ENCODE measurements at places on chromosomes 13 and 19.

- DNase-seq: no peak
Observed at GRCh38 chr13:64909184-64909583, 2321.0 kb downstream of the PCDH9 start.

DNA sequence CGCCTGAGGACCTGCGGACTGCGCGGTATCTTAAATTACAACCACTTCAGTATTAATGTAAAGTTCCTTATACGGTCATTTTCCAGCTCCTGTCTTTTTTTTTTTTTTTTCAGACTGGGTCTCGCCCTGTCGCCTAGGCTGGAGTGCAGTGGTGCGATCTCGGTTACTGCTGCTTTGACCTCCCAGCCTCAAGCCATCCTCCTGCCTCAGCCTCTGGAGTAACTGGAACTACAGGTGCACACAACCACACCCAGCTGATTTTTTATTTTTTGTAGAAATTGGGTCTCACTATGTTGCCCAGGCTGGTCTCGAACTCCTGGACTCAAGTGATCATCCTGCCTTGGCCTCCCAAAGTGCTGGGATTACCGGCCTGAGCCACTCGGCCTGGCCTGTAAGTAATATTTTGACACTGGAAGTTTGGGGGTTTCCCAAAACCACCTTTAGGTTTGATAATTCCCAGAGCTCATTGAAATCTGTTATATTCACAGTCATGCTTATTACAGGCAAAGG is 406 bp upstream of the EID2B start:
- no peak for DNase-seq

DNA sequence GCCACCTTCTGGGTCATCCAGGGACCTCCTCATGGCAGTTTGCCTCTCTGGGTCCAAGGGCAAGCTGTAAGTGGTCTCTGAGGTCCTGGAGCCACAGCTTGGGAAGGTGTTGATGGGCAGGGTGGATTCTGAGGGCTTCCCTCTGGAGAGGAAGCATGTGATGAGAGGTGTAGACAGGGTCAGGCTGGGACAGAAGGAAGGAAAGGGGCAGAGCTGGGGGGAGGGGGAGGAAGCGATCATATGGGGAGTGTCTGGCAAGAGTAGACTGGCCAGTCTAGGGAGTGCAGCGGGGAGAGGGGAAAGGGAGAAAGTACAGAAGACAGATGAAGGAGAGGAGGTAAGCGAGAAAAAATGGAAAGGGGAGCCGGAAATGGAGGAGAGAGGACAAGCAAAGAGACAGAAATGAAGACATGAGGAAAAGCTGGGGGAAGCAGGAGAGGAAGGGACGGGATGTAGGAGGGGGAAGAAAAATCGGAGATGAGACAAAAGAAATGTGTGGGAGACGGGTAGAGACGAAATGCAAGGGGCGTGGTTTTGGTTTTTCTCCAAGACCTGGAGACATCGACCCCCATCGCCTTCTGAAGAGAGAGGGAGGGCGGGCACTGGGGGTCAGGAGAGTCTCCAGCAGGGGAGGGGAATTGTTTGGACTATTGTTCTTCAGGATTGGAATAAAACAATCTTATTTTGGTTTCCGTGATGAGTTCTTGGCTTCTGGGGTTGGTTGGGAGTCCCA is 26.6 kb downstream of the ZSWIM9 start:
- peak; percentile 7 for DNase-seq

DNA sequence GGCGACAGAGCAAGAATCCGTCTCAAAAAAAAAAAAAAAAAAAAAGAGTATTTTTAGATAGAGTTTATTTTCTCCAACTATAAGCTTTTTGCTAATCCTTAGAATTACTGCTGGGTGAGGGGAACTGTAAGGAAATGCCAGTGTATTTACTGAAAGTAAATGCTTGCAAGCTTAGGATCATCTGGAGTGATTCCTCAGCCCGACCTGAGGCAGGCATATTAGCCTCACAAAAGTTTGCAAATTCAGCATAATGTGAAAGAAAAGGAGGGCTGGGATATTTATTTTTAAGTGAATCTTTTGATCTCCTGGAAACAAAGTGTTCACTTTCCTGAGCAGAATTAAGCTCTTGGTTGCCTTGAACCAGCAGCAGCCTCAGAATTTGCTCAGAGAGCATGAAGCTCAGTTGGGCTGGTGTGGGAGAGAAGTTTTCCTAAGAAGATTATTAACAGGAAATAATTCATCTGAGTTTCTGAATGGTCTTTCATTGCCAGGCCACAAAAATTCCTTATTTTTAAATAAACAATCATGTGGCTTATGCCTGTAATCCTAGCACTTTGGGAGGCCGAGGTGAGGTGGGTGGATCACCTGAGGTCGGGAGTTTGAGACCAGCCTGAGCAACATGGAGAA is 24.7 kb upstream of the SPATA13 start:
- peak; percentile 60 for DNase-seq

DNA sequence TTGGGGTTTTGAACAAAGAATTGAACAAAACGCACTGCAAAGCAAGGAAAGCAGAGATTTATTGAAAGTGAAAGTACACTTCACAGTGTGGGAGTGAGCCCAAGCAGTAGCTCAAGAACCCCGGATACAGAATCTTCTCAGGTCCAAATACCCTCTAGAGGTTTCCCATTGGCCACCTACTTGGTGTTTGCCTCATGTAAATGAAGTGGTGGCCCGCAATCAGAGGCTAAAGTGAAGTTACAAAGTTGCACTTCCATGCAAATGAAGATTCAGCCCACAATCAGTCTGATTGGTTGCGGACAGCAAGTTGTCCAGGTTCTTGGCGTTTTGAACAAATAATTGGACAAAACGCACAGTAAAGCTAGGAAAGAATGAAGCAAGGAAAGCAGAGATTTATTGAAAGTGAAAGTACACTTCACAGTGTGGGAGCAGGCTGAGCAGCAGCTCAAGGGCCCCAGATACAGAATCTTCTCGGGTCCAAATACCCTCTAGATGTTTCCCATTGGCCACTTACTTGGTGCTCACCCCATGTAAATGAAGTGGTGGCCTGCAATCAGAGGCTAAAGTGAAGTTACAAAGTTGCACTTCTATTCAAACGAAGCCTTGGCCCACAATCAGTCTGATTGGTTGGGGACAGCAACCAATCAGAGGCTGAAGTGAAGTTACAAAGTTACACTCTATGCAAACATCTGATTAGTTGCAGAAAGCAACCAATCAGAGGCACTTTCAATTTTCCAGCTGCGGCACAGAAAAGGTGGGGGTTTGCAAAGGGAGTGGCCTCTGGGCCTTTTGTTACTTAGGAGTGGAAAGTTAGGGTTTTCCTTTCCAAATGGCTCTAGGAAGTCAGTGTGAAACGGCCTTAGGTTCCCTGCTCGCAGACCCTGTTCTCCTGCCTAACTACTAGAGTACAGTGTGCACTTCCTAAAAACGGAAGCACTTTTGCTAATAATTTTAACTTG is 4.8 kb upstream of the TM9SF2 start:
- DNase-seq: peak; percentile 49

DNA sequence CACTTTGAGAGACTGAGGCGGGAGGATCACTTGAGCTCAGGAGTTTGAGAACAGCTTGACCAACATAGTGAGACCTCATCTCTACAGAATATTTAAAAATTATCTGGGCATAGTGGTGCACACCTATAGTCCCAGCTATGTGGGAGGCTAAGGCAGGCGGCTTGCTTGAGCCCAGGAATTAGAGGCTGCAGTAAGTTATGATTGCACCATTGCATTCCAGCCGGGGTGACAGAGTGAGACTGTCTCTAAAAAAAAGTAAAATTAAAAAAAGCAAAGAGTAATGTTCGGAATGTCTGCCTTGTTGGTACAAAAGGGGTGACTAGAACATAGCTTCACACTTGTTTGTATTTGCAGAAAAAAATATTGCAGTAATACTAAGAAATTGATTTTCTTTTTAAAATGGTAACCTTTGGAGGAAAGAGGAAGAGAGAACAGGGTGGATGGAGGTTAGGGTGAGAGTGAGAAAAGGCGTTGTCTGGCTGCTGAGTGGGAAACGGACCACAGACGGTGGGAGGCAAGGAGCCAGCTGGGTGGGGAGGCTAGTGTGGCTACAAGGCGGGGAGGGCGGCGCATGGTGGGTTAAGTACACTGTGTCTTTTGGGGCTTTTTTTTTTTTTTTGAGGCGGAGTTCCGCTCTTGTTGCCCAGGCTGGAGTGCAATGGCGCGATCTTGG is 10.2 kb downstream of the PPP1R14A start:
- peak; percentile 64 for DNase-seq

- DNase-seq: no peak
Observed at GRCh38 chr13:65784088-65784816, 1445.9 kb downstream of the PCDH9 start.
